T-cell (primary cell): ENCODE measurements at places on chromosomes 3 and 15. TPM values are rescaled to one million over a fixed set of nuclear protein-coding genes. Genes with fewer than 3 reads are reported as not detected.

OXNAD1 gene
- total RNA-seq = 78.5 TPM

ACAN gene
- total RNA-seq = not detected

CYP8B1 gene
- 0.23 TPM for total RNA-seq

DNASE1L3 gene
- total RNA-seq = 0.73 TPM

C3orf49 gene
- not detected for total RNA-seq

MRPL3 gene
- total RNA-seq = 42.0 TPM

IL17RB gene
- not detected for total RNA-seq

GPR176 gene
- total RNA-seq = not detected

DNA sequence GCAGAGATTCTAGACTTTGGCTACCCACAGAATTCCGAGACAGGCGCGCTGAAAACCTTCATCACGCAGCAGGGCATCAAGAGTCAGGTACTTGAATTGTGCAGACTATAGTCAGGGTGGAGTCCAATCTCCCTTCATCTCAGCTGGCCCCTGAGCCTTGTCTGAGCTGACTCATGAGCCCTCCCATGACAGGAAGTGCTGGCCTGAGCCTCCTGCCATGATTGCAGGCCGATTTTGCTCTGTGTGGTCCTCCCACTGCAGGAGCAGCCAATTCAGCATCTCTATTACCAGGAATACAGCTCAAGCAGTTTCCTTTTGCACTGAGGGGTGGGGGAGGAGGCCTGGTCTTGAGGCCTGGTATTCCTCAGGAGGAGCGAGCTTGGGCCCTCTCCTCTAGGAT lies 5.5 kb downstream of the AP2M1 start:
- DNase-seq = no peak

DNA sequence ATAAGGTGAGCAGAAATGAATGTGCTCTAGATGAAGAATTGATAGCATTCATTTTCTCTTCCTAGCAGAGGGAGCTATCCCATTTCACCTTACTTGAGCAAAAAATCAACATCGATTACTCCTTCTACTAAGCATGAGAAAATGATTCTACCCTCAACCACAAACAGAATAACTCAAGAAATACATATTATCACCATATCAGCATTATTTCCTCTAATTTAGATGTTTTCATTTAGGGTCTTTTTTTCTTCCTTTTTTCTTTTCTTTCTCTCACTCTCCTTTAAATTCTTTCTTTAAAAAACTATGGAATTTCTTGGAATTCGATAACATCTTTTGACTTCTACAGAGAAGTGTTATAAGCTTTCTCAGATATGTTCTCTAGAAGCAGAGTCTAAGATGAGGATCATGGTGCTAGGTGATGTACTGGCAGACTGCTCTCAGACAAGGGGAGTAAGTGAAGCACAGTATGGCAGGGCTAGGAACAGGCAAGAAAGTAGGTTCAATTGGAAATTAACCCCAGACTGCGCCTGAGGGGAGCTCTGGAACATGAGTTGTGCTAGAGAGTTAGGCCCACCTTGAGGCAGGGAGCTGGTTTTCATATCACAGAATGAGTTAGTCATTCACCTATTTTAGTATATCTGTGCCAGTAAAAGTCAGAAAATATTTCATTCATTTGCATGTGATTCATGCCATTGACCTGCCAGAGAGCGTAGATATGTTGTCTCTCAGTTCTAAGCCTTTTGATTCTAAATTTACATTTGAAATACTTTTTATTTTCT lies 279.2 kb upstream of the KCNH8 start:
- no peak for DNase-seq

DNA sequence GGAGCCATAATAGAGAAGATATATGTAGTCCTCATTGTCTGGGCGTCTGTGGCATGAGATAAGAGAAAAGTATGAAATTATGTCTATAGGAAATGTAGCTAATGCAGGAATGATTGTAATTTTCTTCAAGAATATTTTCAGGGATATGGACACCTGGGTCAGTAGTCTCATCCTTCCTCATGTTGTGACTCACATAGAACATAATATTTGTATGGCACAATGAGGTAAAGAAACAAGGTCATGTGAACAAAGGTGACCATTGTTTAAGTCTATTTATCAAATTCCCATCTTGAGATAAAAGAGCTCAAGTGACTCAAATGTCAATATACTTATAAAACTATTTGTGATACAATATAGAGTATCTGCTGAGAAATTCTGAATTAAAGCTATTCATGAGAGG lies 345.5 kb upstream of the ROBO1 start:
- no peak for DNase-seq

GRCh38 chr15:51766341-51766740 lies 14.9 kb downstream of the TMOD2 start:
- DNase-seq = no peak

GRCh38 chr15:91939403-91939831 lies 85.9 kb downstream of the SLCO3A1 start:
- DNase-seq = no peak

DNA sequence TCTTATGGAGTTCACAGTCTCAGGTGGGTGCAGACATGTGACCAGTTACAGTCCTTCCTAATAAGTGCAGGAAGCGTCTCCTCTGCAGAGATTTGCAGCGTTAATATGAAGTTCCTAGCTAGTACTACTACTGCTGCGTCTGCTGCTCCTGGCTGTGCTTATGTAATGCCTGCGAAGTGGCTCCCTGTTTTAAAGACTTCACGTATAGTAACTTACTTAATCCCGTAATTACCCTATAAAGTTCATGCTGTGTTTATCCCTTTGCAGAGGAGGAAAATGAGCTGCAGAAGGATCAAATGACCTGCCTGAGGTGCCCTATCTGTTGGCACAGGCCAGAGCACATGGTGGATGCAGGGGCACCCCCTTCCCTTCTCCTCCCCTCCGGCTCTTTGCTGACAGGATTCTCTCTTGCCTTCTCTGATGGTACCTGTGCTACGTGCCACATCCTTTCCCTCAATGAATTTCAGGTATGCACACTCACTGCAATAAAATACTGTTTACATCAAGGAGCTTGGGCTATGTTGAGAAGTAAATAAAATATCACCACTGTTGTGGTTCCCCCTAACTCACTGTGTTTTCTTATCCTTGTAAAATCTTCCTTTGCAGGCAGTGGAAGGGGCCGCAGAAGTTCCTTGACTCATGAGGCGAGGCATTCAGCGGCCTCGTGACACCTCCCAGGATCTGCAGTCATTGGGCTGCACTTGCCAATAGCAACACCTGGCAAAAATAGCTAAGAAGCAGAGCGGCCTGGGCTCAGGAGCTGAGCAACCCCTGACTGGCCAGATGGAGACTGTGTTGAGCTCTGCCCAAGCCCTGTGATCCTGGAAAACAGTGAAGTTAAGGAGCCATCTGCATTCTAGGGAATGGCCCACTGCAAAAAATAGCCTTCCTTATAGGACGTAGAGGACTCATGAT lies 188.9 kb upstream of the ATP10A start:
- DNase-seq = no peak

GRCh38 chr15:85704066-85704465 lies 90.7 kb downstream of the KLHL25 start:
- DNase-seq = no peak

- DNase-seq = no peak
These were observed 179.8 kb downstream of the SLCO3A1 start for GRCh38 chr15:92033314-92033713.

DNA sequence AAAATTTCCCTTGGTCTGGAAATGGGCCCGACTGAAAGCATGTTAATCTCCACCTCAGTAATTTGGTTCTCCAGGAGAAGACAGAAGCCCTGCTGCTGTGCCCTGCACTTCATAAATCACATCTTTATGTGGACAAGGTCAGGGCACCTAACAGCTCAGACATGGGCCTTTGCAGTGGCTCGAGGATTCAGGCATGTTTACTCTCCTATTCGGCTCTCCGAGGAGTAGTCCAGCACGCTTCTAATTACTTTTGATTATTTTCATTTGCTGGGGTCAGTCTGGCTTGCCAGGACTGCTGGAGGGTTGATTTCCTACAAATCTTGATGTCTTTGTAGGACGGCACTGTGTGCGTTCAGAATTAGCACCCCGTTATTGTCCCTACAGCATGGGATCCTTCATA lies 511.2 kb downstream of the MECOM start:
- no peak for DNase-seq

DNA sequence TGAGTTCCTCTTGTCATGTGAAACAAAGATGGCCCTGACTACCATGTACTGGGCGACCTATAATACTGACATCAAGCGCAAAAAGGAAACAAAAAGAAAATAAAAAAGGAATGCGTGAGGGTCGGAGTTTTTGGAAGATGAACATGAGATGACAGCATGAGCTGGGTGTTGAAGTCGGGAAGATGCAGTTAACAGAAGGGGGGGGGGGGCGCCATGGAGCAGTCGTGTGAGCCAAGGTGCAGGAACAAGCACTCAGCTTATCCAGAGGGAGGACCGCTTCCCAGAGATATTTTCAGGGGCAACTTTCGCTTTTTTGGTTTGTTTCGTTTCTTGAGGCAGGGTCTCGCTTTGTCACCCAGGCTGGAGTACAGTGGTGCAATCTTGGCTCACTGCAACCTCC lies 110.2 kb downstream of the RORA start:
- no peak for DNase-seq

DNA sequence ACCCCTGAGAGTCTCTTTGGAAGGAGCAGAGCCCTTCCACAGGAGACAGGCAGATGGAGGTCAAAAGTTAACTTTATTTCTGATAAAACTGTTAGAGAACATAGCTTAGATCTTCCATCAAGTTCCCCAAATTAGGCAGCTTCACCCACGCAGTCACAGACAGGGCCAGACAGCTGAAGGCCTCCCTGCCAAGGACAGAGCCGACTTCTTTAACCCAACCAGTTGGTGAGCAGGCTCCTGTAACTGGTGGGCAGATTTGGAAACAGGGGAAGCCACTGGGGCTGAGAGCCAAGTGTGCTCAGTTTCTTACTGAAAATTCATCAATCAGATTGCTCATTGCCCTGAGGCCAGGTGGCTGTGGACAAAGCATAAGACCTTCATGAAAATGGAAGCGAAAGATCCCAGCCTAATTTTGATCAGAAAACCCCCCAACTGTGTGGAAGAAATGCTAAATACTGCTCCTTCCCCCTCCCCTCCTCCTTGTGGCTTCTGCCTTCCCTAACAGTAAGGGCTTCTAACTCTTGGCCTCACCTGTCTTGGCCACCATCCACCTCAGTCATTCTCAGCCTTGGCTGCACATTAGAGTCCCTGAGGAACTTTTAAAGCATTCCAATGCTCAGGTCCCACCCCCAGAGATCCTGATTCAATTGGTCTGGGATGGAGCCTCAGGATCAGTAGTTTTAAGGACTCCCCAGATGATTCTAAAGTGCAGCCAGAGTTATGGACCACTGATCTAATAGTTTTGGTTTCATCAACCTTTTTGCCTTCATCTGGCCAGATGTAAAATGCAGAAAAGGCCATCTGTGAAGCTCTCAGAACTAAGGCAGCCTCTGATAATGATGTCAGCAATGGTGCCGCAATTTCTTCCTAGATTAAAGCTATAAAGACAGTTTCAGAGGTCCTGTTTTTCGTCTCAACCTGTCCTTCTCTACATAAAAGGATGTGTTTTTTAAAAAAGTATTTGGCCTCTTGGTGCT lies 11.5 kb downstream of the CLRN1 start:
- DNase-seq = no peak

- no peak for DNase-seq
These were observed 258.6 kb upstream of the KCNMB2 start for GRCh38 chr3:178277605-178278004.

DNA sequence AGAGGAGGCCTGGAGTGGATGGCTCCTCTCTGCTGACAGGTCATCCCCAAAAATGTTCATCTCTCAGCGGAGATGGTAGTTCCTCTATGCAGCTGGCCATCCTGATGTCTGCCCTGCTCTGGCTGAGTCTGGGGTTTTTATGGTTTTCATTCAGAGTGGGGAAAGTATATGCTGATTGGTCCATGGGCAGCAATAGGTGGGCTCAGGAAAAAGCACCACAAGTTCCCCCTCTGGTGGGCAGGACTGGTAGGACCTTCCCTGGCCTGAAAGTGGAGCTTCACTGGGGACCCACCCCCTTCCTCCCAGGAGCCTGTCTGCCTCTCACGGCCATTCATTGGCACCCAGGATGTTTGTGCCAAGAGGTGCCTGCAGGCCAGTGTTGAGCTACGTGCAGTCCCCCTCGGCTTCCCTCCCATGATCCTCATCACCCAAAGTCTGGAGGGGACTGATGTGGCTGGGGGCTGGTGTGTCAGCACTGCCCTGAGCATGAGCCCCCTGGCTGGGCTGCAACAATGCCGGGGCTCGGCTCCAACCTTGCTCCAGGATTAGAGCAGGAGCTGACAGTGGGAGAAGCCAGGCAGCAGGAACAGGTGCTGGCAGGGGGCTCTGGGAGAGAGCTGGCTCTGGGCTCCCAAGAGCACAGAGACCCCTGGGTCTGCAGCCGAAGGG lies 13.1 kb upstream of the BLOC1S6 start:
- DNase-seq = no peak

DNA sequence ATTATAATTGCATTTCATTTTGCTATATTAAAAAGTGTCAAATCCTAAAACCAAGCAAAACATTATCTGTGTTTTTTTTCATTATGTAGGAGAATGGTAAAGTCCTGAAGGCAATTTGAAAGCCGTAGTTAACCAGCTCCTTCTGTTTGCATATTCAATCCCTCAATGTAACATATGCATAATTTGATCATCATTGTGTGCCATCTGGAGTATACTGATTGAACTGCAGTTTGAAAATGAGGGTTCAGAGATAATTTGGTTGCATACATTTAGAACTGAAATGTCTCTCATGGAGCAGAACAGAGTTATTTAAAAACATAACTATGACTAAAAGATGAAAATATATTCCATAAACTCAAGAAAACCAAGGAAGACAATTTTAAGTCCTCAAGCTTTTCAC lies 518.6 kb downstream of the GBE1 start:
- DNase-seq = no peak
